ENCODE measurements at places on chromosomes 4 and X.

DNA sequence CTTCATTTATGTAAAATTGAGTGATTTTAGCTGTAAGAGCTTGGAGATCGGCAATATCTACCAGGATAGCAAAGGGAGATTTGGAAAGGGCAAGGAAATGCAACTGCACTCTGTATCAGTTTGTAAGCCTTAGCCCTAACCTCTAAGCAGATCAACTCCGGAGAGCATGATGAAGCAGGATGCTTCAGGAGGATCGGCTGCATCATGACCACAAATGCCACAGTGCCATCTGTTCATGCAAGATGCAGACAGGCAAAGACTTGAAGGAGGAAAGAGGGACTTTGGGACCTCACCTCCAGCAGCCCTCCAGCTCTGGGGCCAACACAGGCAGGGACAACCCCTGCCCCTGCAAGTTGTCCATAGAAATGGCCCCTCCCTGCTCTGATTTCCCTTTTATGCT is 377.6 kb upstream of the GATB start:
- no peak for DNase-seq

GRCh38 chr4:113221990-113222389 is 172.5 kb downstream of the ANK2 start:
- no peak for DNase-seq

GRCh38 chr4:176635372-176636261 is 157.1 kb downstream of the VEGFC start:
- DNase-seq, result no peak

DNA sequence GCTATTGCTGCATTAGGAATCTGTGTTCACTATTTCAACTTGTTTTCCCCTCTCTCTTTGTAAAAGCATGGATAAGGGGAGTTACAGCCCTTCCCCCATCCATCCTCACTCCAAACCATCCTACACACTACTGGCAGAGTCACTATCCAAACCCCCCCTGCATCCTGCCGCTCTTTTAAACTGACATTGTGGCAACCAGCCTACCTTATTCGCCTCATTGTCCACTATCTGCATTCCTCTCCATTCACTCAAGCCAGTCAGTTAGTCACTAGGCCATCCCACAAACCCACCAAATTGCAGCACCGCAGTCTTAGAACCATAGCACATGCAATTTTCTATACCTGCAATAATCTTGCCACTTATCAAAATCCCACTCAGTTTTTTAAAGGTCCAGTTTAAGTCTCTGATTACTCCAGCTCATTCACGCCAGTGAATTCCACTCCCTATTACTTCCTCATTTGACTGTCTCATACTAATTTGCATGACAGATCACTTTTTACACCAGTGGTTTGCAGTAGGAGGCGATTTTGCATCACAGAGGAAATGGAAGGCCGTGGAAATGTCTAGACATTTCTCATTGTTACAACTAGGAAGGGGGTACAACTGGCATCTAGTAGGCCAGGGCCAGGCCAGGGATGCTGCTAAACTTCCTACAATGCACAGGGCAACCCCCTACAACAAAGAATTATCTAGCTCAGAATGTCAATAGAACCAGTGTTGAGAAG is 181.8 kb downstream of the HS6ST2 start:
- DNase-seq, result no peak

DNA sequence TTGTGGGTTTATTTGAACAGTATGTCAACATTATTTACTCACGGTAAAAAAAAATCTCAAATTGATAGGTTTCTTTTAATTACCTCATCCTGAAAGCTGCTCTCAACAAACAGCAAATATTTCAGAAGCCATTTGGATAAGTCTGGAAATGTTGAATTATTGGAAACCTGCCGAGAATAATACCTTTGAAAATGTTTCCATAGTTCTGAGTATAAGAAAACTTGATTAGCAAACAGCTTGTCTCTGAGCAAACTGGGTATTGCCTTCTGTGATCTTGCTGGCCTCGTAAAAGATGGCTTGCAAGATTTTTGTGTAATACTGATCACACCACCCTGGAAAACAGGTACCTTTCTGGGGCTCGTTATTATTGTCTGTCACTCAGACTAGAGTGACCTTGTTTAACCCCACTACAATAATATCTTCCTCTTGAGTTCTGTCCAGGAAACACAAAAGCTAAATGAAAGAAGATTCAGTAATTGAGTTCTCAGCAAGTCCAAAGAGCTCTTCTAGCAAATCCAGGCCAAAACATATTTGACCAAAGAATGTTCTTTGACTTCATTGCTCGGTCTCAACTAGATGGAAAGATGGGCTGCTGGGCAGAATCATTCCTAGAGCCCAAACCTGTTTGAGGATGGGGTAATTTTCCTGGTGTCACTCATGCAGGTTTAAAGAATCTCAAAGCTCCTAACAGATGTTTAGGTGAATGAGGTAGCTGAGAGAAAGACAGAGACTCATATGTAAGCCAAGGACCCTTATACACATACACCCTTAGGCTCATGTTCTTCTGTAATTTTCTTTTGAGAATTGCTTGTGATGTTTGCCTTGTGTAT is 255.6 kb upstream of the JADE1 start:
- DNase-seq, result no peak

DNA sequence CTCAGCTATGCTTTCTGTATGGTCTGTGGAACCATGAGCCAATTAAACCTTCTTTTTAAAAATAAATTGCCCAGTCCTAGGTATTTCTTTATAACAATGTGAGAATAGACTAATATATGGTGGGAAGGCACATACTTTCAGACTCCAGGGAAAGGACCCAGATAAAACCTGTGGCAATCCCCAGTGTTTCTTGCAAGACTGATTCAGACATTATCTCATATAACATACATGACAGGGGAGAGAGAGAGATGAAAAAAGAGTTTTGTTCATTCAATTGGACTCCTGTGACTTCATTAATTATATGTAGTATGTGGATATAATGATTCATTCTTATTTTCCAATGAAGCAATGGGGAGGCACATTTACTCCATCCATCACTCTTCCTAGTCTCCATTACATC is 291.4 kb upstream of the PRKX start:
- no peak for DNase-seq
